ENCODE measurements at places on chromosomes 2 and 18.

GRCh38 chr2:133569286-133569830 is 1.1 kb upstream of the NCKAP5 start:
- no peak for DNase-seq

DNA sequence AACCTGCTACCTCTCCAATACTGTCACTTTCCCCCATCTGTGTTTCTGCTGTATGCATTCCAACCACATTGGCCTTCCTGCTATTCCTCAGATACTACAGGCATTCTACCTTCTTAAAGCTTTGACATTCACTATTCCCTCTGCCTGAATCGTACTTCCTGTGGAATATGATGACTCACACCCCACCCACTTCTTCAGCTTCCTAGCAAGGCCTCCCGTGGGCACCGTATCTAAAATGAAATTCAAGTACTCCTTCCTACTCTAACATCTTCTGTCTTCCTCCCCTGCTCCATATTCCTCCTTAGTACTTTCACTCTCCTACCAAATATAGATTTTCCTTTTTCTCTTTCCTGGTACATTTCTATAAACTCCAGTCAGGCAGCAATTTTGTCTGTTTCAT is 710.4 kb downstream of the RNF144A start:
- no peak for DNase-seq

DNA sequence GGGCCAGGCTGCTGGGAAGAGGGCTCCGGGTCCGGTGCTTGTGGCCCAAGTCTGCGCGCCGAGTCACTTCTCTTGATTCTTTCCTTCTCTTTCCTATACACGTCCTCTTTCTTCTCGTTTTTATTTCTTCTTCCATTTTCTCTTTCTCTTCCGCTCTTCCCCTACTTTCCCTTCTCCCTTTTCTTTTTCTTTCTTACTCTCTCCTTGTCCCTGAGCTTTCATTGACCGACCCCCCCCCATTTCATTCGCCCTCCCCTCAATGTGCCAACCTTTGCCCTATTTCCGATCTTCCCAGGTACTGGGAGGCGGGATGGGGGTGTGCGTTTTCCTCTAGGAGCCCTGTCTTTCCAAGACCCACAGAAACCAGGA is 1.8 kb downstream of the ONECUT2 start:
- DNase-seq, result no peak

DNA sequence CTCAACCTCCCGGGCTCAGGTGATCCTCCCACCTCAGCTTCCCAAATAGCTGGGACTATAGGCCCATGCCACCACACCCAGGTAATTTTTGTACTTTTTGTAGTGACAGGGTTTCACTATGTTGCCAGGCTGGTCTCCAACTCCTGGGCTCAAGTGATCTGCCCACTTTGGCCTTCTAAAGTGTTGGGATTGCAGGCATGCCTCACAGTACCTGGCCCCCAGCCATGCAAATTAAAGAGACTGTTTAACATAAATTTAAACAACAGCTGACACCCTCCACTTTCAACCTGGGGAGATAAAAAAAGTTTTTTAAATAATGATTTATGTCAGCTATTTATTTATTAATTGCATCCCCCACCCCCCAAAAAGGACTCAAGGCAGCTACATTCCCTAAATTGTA is 234.7 kb downstream of the CCDC178 start:
- DNase-seq, result no peak

- no peak for DNase-seq
Measured at GRCh38 chr2:111957872-111958354, 59.5 kb downstream of the MERTK start.

GRCh38 chr18:23053776-23054457 is 81.4 kb upstream of the CABLES1 start:
- peak; percentile 35 for DNase-seq
